Activated CD4-positive, alpha-beta T cell treated with anti-CD3 and anti-CD28 coated beads, Interleukin-2, Interleukin-6, amounts not matched to agents 100 ng/mL and 50 ng/mL, durations not matched to agents 16 hours and 8 hours (primary cell): ENCODE measurements at places on chromosomes 7 and 10.

DNA sequence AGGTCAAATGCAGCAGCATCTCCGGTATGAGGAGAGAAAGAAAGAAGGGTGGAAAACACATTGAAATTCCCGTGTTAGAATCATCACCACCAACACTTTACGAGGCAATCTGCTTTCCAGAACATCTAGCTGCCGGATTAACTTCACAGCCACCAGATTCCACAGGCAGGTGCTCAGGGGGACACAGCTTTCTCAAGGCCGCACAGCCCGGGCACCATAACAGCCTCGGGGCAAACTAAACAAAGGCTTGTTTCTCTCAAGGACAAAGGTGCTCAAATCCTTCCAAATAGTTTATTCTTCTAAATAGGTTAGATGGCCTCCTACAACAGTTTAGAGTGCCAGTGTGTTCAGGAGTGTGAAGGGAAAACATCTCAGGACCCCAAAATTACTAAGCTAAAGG is 156.3 kb downstream of the DIP2C start:
- DNase-seq = no peak

DNA sequence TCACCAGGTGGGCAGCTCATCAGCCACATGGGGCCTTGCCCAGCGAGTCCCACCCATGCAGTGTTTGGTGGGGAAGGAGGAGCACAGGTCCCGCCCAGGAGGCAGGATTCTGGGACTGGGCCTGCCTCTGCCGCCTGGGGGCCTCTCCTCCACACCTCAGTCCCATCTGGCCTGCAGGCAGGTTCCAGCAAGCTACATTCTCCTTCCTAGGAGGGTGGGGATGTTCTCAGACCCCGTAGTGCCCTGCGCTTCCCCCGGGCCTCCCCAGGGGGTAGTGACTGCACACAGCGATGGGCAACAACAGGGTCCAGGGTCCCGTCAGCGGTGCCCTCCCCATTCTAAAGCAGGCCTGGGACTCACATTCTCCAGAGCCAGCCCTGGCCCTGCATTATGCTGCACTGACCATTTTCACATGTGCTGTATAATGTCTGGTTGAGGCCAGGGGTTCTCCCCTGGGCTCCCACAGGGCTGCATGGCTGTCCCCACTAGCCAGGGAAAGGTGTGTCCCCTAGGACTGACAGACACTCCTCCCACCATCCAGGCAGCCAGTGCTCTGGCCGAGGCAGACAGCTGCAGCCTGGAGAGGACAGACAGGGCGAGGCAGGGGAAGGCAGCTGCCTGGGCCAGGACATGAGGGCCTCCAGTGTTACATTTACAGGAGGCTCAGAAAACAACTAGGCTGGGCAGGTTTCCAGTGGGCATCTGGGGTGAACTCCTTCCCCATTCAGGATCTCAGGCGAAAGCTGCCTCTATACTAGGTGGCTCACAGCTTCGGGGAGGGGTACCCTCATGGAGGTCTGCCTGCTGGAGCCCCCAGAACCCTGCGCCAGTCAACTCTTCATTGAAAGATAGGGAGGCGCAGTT is 9.3 kb downstream of the RASGEF1A start:
- DNase-seq = no peak

- no peak for DNase-seq
These were observed 396.8 kb upstream of the SHH start for GRCh38 chr7:156209087-156209486.

DNA sequence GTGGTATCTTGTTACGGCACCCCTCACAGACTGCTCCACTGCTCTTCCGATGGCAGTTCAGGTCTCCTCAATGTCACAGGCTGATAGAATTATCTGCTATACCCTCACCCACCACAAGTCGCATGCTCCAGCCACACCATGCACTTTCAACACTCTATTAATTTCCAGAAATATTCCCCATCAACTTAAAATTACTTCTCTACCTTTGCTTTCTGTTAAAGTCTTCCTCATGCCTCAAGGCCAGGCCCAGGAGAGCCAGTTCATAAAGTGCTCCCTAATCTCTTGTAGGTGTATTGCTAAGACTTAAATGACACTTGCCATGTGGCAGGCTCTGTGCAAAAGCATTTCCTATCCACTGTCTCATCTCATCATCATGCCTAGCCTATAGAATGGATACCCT is 105.9 kb upstream of the ARID5B start:
- DNase-seq = no peak

- no peak for DNase-seq
These were observed 185.0 kb downstream of the ELFN1 start for GRCh38 chr7:1854866-1855724.

- no peak for DNase-seq
These were observed 200.8 kb downstream of the ELMO1 start for GRCh38 chr7:37247861-37248260.

- no peak for DNase-seq
These were observed 10.3 kb downstream of the EPHB6 start for GRCh38 chr7:142864980-142865747.

GRCh38 chr10:77643795-77644468 is 6.3 kb upstream of the KCNMA1 start:
- peak; percentile 39 for DNase-seq

DNA sequence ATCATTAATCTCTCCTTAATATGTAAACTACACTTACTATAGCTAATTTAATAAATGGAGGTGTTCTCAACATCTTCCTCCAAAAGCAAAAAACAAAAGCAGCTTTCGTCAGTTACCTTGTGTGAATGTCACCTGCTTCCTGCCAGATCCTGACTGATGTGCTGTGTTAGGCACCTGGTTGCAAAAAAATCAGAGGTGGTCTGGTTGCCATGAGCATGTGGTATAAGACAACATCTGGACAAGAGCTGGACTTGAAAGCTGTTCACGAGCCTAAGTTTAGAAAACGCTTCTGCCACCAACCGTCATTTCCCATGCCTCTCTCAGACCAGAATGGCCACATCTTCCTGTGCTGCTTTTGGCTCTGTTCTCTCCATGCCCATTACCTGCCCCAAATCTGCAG is 42.0 kb upstream of the GGCT start:
- no peak for DNase-seq

DNA sequence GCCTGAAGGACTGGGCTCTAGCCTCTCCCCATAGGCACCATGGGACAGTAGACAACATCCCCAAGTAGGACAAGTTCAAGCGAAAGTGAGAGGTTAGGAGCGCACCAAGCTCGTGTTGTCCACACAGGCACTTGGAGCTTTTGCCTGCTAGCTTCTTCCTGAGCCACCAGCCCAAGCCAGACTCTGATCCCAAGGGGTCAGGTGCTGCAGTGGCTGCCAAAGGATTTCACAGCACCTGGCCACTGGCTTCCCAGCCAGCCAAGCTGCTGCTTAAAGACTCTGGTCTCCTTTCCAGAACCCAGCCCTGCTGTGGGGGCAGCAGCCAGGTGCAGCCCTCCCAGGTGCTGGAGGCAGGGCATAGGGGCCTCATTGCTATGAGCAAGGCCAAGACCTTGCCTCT is 33.0 kb upstream of the UNC5B start:
- DNase-seq = no peak

DNA sequence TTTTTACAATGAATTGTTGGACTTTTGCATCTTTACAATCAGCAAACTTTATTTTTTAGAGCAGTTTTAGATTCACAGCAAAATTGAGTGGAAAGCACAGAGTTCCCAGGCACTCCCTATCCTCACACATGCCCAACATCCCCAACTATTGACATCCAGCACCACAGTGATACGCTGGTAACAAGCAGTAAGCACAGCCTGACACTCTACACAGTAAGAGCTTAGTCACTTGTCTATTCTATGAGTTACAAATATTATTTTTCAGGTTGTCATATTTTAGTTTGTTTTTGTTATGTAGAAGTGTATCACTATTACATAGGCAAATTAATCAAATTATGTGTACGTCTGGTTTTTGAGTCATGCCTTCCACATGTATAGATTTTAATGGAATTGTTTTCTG is 27.0 kb upstream of the GIMAP7 start:
- DNase-seq = no peak

GRCh38 chr10:17348501-17349349 is 105.7 kb downstream of the ST8SIA6 start:
- no peak for DNase-seq

DNA sequence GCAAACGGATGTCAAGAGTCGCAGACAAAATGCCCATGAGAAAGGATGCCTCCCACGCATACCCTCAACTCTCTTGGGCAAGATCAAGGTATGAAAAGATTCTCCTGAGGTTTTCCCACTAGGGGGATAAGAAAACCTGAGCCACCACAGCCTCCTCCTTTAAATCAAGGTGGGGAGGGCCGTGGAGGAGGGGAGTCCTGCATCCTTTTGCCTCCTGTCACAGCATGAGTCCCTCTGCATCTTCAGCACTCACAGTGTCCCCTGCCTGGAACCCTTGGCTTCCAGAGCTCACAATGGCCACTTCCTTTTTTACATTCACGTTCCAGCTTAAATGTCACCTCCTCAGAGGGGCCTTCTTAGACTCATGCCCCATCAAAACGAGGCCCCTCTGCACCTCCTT is 207.6 kb downstream of the GLI3 start:
- DNase-seq = no peak

- no peak for DNase-seq
These were observed 148.7 kb downstream of the WDR11 start for GRCh38 chr10:120999868-121000267.

DNA sequence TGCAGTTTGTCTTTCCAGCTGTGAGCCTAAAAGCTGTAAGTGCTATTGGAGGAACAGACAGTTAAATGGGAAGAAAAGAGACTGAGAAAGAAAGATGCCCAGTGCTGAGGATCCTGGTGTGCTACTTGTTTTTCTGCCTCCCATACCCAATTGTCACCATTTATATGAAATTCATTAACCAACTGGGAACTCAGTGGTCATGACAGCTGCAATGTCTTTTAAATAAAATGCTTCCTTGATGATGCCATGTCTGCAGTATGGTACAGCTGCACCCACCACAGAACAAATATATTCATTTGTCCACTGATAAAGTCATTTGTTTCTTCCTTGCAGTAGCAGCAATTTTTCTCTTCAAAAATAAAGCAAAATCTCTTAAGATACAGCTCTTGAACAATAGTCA is 15.6 kb upstream of the RTKN2 start:
- no peak for DNase-seq

DNA sequence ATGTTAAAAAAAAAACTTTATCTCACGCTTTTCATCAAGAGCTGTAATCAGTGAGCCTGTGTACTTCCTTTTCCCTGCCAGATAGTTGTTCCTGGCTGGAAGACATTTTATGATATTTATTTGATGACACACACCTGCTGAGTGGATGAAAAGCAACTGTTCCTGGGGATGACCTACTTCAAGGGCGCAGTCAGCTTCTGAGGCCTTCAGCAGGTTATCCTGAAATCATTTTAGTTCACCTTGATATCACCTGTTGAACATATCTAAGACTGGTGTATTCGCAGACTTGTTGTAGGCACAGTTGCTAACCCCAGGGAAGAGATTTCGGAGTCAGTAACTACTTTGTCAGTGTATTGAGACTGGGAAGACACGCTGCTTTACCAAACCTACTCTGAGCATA is 234.5 kb upstream of the TCF7L2 start:
- DNase-seq = no peak

- DNase-seq = no peak
These were observed 1013.1 kb downstream of the KCNMA1 start for GRCh38 chr10:76624470-76624869.

DNA sequence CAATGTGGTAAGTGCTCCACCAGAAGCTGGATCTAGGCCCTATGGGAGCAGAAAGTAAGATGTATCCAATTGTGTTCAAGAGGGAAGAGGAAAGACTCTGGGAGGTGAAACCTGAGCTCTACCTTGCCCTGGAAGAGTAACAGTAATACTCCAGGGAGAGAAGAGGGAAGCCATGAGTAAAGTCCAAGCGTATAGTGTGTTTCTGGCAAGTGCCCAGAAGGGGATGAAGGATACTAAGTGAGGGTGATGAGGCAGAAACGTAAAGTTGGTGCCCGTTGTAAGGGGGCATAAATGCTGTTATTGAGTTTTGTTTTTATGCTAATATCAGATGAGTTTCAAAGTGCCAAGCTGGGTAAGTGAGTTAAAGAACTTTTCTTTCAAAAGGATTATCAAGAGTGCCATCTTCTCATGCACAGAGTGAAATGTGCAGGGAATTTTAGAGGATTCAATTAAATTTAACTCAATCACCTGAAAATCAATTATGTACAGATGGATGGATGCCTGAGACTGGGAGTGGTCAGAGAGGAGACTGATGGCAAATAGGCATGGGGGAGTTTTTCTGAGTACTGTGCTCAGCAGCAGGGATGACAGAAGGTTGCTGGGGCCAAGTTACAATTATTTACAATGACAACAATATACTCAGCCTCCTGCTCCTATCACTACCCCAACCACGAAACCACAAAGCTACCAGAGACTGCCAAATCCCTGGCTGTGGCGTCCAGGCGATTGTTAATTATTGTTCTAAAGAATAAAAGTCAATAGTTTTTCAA is 123.3 kb upstream of the LAMB4 start:
- no peak for DNase-seq

DNA sequence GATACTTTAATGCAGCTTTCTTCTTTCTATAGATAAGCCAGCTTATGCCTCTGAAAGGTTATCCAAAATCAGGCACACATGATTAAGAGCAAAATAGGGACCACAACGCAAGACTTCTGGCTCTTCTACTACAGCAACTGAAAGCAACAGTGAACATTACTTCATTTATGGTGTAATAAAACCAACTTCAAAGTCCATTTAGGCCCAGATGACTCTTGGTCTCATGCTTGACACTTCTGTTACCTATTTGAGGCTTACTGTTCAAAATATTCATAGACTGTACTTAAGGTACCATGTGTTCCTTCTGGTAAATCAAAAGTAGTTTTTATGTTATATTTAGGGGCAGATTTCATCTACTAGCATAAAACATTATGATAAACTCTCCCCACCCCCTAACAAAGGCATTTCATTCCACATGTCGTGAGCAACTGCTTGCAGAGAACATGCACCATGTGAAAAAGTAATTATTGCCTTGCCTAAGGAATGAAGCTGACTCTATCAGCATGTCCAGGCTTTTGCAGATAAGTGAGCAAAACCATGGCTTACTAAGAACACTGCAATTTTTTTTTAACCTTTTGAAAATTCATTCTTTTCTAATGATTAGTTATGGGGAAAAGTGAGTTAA is 154.9 kb upstream of the ITGB1 start:
- no peak for DNase-seq

DNA sequence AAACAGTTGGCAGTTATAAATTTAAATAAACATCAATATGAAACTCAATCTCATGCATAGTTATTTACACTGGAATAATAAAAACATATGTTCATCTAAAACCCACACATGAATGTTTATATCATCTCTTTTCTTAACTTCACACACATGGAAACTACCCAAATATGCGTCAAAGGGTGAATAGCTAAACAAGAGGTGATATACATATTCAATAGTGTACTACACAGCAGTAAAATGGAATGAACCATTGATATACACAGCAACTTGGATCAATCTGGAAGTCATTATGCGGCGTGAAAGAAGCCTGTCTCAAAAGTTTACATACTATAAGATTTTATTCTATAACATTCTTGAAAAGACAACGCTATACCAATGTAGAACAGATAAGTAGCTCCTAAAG is 282.5 kb upstream of the POM121L12 start:
- DNase-seq = no peak

GRCh38 chr10:35299016-35299415 is 37.3 kb upstream of the CCNY start:
- no peak for DNase-seq

GRCh38 chr7:67637023-67637358 is 640.4 kb downstream of the TYW1 start:
- DNase-seq = no peak

- DNase-seq = peak; percentile 74
These were observed 2.2 kb upstream of the LRRC27 start for GRCh38 chr10:132329565-132330485.
